Stimulated activated CD4-positive, alpha-beta T cell treated with anti-CD3 and anti-CD28 coated beads, TNF-alpha, amount 100 ng/mL, for 1 hour (primary cell): ENCODE measurements at places on chromosomes 2 and 18.

DNA sequence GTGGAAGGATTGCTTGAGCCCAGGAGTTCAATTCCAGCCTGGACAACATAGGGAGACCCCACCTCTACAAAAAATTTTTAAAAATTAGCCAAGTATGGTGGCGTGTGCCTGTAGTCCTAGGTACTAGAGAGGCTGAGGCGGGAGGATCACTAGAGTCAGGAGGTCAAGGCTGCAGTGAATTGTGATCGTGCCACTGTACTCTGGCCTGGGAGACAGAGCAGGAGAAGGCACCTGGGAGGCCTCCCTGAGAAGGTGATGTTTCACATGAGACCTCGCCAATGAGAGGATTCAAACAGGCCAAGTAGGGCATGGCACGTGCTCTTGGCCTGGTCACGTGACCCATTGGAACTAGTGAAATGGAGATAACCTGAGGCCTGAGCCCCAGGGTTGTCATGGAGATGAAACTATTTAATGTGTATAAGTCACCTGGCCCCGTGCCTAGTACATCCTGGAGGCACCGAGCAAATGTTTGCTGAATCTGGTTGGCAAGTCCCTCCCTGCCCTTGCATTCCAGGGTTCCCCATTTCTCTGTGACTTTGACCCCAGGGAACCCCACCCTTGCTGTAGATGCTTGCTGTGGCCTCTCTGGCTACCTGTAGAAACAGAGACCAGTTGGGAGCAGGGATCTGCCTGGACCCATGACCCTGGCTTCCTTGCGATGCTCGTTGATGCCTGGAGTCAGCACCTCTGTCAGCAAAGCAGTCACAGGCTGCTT, 26.1 kb upstream of the ROCK2 start:
- no peak for DNase-seq

GRCh38 chr2:195413944-195414343, 243.1 kb upstream of the SLC39A10 start:
- DNase-seq = no peak

- no peak for DNase-seq
These were observed 42.5 kb downstream of the PIEZO2 start for GRCh38 chr18:11106894-11107293.

- DNase-seq = no peak
These were observed 114.7 kb downstream of the FAM210A start for GRCh38 chr18:13611601-13612195.

- no peak for DNase-seq
These were observed 164.3 kb upstream of the APCDD1 start for GRCh38 chr18:10289951-10290637.

- DNase-seq = no peak
These were observed 326.9 kb upstream of the GULP1 start for GRCh38 chr2:187964746-187965145.

DNA sequence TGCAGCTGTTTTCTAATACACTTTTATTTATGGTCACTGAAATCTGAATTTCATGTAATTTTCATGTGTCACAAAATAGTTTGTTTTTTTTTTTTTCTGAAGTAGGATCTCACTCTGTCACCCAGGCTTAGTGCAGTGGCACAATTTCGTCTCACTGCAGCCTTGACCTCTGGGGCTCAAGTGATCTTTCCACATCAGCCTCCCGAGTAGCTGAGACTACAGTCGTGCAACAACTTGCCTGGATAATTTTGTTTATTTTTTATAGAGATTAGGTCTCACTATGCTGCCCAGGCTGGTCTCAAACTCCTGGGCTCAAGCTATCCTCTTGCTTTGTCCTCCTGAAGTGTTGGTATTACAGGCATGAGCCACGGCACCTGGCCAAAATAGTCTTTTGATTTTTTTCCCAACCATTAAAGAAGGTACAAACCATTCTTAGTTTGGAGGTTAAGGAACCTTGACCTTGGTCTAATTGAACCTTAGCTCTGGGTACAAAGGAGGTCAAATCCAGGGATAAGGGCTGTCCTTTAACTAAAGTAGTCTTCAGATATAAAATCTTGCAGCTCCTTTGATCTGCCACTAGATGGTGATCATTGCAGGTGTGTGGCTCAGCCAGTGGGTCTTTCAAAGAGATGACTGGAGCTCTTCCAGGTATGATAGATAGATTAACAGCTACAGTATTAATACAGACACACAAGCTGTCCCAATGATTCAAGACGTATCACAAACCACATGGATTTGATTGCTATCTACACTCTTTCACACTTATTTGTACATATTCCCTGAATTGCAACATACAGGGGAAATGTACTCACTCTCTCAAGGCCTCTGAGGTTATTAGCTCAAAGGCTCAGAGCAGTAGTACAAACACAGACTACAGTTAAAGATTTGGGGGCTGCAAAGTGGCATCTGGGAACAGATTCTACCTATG, 4.7 kb upstream of the KRCC1 start:
- DNase-seq = no peak
